ENCODE measurements at places on chromosomes 6 and 20.

DNA sequence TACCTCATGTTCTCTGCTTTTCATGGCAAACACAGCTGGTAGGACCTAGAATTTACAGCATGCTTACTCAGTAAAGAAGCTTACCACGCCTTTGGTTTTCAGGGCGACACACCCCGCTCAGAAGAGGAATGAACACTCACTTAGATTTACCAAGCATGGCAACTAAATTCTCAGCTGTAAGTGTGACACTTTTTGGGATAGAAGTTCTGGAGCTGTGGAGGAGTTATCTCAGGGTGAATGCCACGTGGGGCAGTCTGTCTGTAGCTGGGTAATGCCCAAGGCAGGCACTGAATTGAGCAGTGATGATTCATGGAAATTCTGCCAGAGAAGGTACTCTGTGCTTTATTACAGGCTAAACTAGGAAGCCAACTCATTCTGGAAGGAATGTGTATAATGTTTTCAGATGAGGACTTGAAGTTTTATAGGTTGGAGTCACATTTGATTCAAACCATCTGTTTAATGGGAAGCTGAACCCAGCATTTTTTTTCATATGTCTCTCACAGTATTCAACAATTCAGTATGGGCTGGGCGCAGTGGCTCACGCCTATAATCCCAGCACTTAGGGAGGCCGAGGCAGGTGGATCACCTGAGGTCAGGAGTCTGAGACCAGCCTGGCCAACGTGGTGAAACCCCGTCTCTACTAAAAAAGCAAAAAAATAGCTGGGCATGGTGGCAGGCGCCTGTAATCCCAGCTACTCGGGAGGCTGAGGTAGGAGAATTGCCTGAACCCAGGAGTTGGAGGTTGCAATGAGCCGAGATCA, 3.5 kb upstream of the PRIM2 start:
- DNase-seq, result no peak

DNA sequence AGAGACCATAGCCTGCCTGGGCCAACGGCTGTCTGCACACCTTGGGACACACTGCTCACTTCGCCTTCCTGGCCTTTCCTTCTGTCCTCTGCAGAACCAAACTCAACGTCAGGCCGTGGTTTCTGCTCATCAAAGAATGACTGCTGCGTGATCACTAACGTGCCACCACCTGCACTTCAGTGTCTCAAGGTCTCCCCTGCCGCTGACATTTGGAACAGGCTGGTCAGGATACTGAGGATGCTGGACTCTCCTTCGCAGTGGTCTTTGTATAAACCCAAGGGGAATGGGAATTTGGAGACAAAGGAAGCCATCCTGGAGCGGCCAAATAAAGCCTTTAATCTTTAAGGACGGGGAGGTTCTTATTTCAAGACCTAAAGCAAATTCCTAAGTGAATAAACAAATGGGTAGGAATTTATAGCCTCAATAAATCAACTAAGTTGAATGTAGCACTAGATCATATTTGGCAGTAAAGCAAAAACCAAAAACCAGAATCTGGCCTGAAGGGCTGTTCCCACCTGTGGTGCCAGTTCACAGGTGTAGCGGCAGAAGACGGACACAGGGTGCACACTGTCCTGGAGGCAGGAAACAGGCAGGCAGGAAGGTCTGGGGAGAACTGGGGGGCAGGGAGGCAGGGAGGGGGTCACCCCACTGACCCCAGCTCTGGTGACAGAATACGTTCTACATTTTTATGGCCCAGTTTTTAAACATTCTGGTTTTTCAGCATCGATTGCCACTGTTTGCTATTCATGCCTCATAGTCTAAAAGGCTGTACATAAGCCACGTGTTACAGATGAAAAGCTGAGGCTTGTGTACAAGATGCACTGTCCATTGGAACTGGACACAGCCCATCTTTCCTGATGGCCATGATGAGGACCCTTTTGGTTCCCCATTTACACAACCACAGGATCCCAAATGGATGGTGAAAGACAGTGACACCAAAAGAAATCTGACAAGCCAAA, 36.6 kb downstream of the ABHD12 start:
- DNase-seq, result no peak

DNA sequence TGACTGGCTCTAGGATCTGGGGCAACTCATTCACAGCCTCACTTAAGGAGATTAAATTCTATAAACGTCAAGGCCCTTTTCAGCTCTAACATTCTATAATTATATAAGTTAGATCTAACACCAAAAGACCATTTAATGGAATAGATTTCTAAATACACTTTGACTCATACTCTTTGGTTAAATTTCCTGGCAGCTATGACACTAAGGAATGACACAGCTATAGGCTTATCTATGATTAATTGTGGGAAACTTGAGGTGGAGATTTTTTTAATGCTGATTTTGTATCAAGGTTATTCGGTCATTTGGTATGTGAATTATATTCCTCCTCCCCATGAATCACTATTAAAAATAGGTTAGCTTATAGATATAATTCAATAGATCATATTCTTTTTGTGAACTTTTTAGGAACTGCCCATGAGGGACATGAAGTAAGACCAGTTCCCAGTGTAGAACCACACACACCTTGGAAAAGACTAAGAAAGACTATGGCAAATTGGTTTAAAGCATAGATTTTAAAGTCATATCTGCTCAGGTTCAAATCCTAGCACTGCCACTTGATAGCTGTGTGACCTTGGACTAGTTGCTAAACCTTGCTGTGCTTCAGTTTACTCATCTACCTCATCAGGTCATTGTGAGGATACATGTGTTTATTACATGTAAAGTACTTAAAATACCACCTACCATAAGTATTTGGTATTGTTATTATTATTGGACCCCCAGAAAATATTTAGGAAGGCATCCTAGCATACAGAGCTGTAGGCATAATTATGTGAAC, 116.0 kb downstream of the CRYBG1 start:
- DNase-seq, result no peak

- no peak for DNase-seq
Observed at GRCh38 chr6:167210375-167211294, 52.9 kb upstream of the GPR31 start.

GRCh38 chr6:77178821-77179220, 284.5 kb downstream of the HTR1B start:
- no peak for DNase-seq

- no peak for DNase-seq
Observed at GRCh38 chr20:6870559-6870958, 103.1 kb downstream of the BMP2 start.

- DNase-seq, result no peak
Observed at GRCh38 chr6:127907960-127908640, 7.2 kb upstream of the THEMIS start.

GRCh38 chr6:14722001-14722562, 523.8 kb upstream of the JARID2 start:
- DNase-seq, result no peak

GRCh38 chr6:37176268-37177076, 6.5 kb downstream of the PIM1 start:
- no peak for DNase-seq

- DNase-seq, result no peak
Observed at GRCh38 chr6:131792091-131792496, 15.7 kb upstream of the ENPP1 start.

- DNase-seq, result no peak
Observed at GRCh38 chr20:59390437-59390836, 90.0 kb downstream of the EDN3 start.

DNA sequence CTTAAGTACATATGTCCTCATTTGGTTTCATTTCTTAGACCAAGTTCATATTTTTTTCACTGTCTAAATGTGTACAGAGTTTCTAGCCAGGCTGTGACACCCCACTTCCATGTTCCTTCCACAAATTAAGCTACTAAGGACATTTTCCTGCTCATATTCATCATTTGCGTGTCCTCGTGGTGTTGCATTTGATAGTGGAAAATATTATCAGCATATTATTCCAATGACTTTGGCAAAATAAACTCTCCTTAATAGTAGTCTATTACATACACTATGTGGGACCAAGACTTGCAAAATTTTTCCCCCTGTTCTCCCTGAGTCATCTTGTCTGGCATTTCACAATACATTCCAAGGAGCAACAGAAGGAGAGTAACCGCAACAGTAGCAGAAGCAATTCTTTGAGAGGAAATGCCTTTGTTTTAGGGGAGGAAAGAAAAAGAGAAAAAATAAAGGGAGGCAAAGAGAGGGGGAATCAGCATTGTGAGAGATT, 599.2 kb downstream of the COL12A1 start:
- no peak for DNase-seq

GRCh38 chr20:31797364-31797763, 21.8 kb upstream of the MYLK2 start:
- DNase-seq, result no peak

- no peak for DNase-seq
Observed at GRCh38 chr6:30778001-30778635, 33.8 kb upstream of the IER3 start.

- no peak for DNase-seq
Observed at GRCh38 chr6:107550241-107550840, 60.4 kb downstream of the SOBP start.

- no peak for DNase-seq
Observed at GRCh38 chr6:40998661-40999060, 40.4 kb downstream of the UNC5CL start.

GRCh38 chr20:15475483-15475882, 1097.8 kb downstream of the KIF16B start:
- no peak for DNase-seq

DNA sequence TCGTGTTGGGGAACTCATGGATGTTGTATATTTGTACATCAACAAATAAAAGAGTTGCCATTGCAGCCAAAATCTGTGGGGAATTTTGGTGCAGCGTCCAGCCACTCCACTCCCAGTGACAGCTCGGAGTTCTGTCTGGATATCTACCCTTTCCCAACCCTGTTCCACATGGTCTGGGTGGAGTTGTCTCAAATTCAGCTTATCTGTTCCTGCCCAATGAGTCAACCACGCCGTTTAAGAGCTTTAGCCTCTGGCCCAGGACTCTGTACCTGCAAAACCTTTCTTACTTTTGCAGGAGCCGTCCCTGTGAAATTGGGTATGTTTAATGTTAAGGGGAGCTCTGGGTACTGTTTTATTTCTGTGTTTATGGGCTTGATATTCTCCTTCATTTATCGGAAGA, 33.9 kb upstream of the OVOL2 start:
- no peak for DNase-seq

DNA sequence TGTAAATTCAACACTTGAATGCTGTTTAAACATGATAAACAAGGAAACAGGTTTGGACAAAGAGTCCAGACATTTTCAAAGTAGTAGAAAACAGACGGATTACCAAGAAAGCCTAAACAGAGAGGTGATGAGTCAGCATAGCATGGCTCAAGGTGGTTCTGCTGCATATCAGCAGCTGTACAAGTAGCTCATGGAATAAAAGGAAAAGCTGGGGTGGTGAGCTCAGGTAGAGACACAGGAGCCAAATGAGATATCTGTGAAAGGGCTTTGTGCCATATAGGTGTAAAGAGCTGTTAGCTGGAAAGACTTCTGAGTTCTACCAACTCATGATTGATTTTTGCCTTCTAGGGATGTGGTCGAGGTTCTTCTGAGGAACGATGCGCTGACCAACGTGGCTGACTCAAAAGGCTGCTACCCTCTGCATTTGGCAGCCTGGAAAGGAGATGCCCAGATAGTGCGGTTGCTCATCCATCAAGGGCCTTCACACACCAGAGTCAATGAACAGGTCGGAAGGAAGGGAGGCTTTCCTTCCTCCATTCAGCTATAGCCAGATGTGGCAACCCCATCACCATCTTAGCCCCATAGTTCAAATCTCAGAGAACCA, 80.7 kb downstream of the ANKS1A start:
- no peak for DNase-seq

GRCh38 chr6:31190488-31190887, 20.0 kb upstream of the POU5F1 start:
- no peak for DNase-seq

- no peak for DNase-seq
Observed at GRCh38 chr6:81465859-81466258, 286.6 kb downstream of the TENT5A start.

DNA sequence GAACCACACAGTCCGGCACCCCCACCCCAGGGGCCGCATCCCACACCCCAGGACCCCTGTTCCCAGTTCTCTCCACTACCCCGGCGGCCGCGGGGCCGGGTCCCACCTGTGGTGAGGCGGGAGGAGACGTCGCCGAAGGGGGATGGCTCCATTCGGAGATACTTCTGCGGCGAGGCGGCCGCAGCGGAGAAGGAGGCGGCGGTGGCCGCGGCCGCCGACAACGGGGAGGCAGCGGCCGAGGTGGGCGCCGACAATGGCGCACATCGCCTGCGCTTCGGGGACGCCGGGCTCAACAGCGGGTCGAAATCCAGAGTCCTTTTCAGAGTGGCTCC, 723 bp downstream of the AKIRIN2 start:
- no peak for DNase-seq

Data from WTC11 (cell line).